Amniotic epithelial cell (primary cell): ENCODE measurements at places on chromosomes 6 and 20.

GRCh38 chr20:38152175-38152620, 12.9 kb downstream of the TGM2 start:
- DNase-seq: peak; percentile 43

- peak; percentile 68 for DNase-seq
Measured at GRCh38 chr6:79868098-79868722, 79.1 kb downstream of the ELOVL4 start.

- no peak for DNase-seq
Measured at GRCh38 chr6:90573624-90574023, 13.2 kb downstream of the MAP3K7 start.

GRCh38 chr6:33672808-33673207, 38.7 kb downstream of the UQCC2 start:
- peak; percentile 92 for DNase-seq

GRCh38 chr6:90078513-90079289, 184.4 kb downstream of the GJA10 start:
- DNase-seq: peak; percentile 86

DNA sequence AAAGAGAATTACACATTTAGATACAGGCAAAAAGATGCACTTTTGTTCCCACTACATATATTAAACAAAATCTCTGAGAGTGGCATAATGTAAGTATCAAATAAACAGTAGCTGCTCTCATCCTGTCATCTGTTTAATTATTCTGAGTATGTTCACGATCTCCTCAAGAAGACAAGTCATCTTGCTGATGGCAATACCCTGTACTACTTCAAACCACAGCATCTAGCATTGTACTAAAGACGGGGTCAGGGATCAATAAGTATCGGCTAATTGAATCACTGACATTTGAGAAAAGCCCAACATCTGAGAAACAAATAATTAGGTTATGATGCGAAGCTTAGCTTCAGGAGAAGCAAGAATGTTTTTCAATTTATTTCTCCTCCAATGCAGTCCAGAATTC, 175.1 kb downstream of the PTPRK start:
- DNase-seq: no peak

DNA sequence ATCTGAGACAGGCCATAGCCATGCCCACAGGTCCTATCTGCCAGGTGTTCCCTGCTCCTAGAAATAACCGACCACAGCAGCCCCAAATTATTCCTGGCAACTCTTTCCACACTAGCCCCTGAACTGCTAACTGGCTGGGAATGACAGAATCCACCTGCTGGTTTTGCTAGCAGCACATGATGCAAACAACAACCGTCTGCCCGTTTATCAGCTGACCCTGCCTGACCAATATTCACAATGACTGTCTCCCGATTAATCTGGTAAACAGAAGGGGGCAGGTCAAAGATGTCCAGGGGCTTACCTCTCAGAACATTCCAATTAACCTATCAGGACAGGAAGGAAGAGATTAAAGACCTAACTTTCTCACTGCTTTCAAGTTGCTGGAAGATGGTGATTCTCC, 101.5 kb downstream of the NRSN1 start:
- peak; percentile 17 for DNase-seq

- DNase-seq: no peak
Measured at GRCh38 chr6:81252231-81252630, 500.2 kb downstream of the TENT5A start.

DNA sequence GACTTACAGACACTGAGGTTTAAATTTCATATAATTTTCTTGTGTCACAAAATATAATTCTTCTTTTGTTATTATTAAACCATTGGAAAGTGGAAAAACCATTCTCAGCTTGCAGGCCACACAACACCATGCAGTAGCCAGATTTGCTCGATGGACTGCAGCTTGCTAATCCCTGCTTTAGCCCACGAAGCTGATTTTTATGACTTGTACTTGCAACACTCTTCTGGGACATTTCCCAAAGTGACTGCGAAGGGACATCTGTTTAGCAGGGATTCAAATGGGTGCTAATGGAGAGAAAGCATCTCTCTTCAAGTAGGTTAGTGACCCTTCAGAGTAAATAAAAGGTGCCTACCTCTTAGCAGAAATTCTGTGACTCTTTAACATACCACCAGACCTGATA, 304.6 kb upstream of the ZFP64 start:
- DNase-seq: no peak

DNA sequence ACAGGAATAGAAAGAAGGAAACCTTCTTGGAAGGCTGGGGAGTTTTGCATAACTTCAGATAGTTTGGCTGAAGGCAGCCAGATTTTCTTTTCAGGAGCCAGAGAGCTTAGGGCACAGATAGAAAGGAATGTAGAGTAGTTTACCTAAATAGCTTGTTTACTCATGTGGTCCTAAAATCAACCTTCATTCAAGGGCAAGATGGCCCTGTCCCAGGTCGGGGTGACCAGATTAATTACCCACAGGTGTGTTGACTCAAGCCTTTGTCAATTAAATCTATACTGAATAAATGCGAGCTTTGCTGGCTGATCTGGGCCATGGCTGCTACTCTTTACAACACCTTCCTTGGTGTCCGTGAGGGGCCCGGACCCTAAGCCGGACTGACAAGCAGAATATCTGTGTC, 792.0 kb upstream of the MAN1A1 start:
- DNase-seq: no peak

GRCh38 chr20:51381557-51381956, 161.0 kb downstream of the NFATC2 start:
- no peak for DNase-seq

GRCh38 chr6:41288030-41288753, 1.7 kb upstream of the TREM1 start:
- peak; percentile 38 for DNase-seq

DNA sequence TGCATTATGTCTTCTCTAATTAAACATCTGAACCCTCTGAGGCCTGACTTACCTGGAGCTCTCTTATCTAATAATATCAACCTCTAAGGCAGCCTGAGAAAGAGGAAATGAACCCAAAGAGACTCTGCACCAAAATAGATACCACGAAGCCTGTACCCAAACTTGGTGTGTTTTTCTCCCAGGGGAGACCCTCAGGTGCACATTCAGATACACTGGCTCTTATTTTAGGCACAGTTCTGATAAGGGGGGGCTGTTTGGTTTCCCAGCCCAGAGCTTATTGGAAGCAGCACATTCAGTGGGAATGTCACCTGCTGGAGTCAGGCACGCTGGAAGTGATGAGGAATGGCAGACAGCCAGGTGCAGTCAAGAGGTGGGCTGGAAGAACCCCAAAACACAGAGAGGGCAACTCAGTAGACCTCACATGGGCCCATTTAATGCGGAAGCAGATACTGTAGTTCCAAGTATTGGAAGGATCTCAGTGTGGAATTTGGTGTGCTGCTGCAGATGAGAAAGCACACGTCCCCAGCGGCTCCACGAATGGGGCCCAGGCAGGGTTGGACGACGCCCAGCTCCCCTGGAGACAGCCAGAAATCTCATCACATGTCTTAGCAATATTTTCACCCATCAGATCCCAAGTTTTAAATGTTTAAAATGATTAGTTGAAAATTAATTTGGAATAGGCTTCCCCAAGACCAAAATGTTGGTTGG, 9.7 kb upstream of the CCR6 start:
- no peak for DNase-seq

DNA sequence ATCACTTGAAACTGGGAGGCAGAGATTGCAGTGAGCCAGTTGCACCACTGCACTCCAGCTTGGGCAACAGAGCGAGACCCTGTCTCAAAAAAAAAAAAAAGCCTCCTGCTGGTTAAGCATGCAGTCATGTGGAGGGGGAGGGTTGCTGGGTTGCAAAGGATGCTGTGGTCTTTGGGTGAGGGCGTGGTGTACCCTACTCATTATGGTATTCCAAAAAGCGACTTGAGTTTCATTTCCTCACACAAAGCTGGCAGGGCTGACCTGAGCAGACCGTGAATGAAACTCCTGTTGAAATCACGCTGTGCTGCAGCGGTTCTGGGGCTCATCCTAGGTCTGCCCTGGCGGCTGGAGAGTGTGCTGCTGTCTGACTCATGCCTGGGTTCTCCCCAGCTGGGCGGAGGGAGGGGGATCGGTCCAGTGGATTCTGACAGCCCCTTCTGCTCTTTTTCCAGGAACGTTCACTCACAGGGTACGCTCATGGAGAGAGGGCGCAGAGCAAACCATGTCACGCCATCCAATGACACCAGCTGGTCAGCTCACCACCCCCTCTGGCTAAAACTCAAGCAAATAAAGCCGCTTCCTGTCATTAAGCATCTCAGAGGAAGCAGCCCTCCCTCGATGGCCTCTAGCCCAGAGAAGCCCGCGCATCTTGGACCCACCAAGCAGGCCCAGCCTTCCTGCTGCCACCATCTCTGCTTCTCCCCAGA, 166.2 kb downstream of the SCML4 start:
- DNase-seq: peak; percentile 66

DNA sequence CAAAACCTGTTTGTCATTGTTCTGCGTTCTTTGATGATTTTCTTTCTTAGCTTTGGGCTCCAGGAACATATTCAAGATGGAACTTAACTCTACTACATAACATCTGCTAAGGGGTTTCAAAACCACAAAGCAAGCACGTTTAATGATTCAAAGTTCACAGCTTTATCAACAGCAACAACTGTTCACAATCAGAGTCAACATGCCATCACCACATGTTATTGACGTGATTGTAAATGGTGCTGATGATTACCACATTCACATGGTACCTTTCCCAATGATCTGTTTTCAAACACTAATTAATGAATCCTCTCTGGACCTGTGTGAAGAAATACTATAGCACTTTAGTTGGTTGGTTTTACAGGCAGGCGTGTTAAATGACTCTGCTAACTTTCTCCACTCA, 180.6 kb upstream of the CEP162 start:
- no peak for DNase-seq

GRCh38 chr6:123810214-123810613, 6.5 kb downstream of the NKAIN2 start:
- DNase-seq: no peak

GRCh38 chr6:80263585-80263984, 157.1 kb downstream of the BCKDHB start:
- no peak for DNase-seq

GRCh38 chr6:52333840-52334200, 28.1 kb upstream of the PAQR8 start:
- peak; percentile 30 for DNase-seq

- no peak for DNase-seq
Measured at GRCh38 chr6:134114918-134115714, 62.7 kb upstream of the SLC2A12 start.

GRCh38 chr20:63840405-63840828, 9.4 kb upstream of the ZBTB46 start:
- DNase-seq: no peak

DNA sequence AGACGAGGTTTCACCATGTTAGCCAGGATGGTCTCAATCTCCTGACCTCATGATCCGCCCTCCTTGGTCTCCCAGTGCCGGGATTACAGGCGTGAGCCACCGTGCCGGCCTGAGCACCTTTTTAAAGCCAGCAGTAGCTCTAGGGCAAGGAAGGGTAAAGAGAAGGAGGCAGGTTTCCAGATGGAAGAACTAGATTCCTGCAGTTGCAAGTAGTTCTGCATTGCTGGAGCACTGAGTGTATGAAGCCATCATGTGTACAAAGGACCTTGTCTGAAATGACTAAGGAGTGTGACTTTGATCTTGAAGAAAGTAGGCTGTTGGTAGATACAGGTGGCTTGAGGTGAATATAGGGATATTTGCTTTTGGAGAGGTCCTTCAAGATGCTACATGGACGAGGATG, 4.2 kb downstream of the OR2A4 start:
- DNase-seq: no peak

- DNase-seq: peak; percentile 8
Measured at GRCh38 chr6:12709556-12710232, 6.9 kb upstream of the PHACTR1 start.

- DNase-seq: no peak
Measured at GRCh38 chr20:46799781-46800408, 90.4 kb downstream of the SLC2A10 start.

DNA sequence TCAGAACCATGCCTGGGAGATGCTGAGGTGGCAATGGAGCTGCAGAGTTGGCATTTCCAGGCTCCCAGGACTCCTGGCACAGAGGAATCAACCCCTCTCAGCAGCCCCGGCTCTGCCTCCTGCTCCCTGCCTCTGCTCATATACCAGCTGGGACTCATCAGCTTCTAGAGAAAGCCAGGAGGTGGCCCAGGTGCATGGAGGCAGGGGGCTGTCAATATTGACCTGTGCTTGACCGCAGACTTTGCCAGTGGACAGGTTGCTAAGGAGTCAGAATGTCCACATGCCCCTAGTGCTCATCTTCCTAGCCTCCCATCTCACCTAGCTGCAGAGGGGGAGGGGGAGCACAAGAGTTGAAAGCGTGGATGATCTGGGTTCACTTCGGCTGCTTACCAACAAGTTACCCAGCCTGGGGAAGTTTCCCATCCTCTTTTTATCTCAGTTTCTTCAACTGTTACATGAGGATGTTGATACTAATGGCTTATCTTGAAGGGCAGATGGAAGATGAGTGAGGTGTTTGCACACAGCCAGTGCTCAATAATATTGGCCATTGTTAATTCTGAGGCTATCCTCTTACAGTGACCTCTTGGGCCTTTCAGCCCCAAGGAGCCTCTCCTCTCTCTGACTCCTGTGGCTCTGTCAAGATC, 9.2 kb upstream of the SCRT2 start:
- no peak for DNase-seq

DNA sequence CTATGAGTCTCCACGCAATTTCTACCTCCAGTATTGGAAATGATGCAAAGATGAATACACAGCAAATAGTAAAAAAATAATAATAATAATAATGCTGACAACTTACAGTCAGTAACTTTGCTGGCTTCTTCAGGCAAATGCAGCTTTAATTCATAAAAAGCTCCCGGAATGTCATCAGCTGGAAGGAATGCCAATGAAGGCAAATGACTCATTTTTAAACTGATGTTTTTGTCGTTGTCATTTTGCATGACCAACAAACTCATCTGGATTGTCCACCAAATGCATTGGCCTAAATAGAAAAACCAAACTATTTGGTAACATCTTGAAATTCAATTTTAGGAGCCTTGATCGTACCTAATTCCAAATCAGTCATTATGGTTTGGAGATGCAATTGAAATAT, 217.1 kb downstream of the ALDH8A1 start:
- no peak for DNase-seq

GRCh38 chr6:139030228-139030963, 1.9 kb downstream of the ABRACL start:
- no peak for DNase-seq

DNA sequence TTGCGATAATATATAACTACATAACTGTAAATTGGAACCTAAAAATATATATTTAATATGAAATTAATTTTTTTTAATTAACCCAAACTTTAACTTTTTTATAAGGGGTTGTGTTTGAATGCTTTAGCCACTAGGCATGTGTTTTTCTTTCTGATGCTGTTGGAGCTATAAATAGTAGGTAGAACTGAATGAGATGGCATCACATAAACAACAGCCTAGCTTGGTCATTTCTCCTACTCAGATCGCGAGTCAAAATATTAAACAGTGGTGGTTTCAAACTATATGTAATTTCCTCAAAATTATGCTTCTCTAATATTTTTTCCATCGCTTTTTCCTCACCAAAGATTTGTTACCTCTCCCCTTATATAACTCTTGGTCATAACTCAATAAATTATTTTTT, 243.2 kb downstream of the ARID1B start:
- peak; percentile 51 for DNase-seq

GRCh38 chr6:14719270-14719669, 526.6 kb upstream of the JARID2 start:
- DNase-seq: no peak

GRCh38 chr20:31717478-31718201, 5.0 kb downstream of the BCL2L1 start:
- no peak for DNase-seq
